ENCODE measurements at places on chromosomes 6 and 20.
A peak's percentile ranks its signal among the peaks of the same experiment; 100 is the strongest.

GRCh38 chr6:7730001-7730783, 4.3 kb downstream of the BMP6 start:
- DNase-seq: no peak

GRCh38 chr20:11378252-11378651, 539.4 kb upstream of the BTBD3 start:
- no peak for DNase-seq

DNA sequence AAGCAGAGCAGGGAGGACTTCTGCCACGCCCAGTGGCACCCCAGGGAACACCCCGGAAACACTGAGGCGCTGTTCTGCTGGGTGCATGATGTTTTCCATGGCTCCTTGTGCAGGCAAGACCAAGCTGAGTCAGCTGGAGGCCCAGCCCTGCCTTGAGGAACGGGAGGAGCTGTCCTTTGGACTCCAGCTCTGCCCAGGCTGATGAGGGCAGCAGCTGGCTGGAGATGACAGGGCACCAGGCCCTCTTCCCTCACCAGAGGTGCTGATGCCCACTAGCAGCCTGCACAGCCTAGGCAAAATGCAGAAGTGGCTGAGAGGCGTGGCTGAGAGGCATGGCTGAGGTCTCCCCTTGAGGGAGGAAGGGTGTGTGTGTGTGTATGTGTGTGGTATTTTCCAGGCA, 2.4 kb downstream of the C6orf132 start:
- no peak for DNase-seq

DNA sequence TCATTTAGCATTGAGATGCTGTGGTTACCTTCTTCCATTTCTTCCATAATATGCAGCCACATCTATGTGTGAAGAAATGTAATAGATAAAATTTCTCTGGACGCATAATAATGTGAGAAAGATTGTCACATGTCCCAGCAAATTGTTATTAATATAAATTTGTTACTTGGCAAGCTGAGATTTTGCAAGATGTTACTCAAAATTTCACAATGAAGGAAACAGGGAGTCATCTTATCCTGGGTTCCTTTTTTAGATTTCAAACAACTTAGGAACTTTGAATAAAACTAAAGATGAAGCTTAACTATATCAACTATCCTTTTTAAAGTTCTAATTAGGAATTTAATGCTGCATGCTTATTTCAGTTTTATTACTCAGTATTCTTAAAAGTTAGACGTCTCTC, 3.6 kb downstream of the ESR1 start:
- no peak for DNase-seq

DNA sequence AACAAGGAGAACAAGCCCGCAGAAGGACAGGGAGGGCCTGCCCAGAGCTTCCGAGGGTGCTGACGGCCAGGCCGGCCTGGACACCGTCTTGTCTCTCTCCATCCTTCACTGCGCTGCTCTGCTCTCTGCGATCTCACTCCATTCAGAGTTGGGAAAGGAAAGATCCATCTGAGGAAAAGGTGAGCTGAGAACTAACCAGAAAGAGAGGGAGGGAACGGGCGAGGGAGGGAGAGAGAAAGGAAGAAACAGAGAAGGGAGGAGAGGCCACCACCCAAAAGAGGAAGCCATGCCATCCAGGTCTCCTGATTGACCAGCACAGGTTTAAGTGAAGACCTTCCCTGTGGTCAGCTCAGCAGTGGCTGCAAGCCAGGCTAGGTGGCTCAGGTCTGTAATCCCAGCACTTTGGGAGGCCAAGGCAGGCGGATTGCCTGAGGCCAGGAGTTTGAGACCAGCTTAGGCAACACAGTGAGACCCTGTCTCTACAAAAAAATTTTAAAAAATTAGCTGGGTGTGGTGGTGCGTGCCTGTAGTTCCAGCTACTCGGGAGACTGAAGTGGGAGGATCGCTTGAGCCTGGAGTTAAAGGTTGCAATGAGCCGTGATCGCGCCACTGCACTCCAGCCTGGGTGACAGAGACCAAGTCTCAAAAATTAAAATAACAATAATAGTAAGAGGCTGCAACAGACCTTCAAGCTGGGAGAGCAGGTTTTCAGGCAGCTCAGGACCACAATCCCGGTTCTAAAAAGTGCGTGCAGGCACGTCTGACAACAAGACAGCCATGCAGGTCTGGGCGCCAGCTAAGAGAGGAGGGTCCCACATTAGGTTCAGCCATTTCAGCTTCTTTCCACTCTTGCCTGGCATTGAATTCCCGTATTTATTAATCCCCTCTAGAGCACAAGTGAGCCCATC, 34.2 kb upstream of the DLGAP4 start:
- no peak for DNase-seq

- no peak for DNase-seq
Observed at GRCh38 chr20:58457083-58457695, 58.0 kb downstream of the APCDD1L start.

DNA sequence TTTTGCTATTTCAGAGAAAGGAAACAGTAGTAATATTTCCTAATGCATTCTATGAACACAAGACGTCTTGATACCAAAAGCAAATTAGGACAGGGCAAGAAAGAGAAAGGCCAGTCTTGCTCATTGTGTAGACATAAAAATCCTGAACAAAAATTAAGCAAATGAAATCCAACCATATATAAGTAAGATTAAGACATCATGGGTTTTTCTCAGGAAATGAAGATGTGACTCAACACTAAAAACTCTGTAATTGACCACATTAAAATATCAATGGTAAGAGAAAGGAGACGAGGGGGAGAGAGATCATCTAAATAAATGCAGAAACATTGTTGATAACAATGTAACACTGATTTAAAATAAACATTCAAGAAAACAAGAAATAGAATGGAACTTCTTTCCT, 205.4 kb downstream of the SOD2 start:
- DNase-seq: no peak

DNA sequence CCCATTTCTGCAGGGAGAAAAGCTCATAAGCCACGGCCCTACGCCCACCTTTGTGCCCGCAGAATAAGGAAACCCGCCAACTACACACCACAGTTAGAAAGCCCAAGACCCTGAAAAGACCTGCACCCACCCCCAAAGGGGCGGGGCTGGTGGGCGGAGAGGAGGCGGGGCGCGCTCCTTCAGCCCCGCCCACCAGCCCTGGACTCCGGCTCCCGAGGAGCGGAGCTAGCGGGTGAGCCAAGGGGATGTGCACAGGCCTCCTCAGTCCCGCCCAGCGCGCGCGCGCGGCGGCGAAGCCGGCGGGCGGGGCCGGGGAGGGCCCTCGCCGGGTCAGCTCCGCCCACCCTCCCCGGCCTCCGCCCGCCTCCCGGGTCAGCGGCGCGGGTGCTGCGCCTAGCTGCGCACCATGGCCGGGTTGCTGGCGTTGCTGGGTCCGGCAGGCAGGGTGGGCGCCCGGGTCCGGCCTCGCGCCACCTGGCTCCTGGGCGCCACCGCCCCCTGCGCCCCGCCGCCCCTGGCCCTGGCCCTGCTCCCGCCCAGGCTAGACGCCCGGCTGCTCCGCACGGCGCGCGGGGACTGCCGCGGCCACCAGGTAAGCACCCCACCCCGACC, at the start of gene FAM210B:
Gene FAM210B (plus strand): TSS at position 375 of the 612 bp plus-strand sequence. CDS start 32 bp downstream, at position 407.
- peak; percentile 29 for DNase-seq

DNA sequence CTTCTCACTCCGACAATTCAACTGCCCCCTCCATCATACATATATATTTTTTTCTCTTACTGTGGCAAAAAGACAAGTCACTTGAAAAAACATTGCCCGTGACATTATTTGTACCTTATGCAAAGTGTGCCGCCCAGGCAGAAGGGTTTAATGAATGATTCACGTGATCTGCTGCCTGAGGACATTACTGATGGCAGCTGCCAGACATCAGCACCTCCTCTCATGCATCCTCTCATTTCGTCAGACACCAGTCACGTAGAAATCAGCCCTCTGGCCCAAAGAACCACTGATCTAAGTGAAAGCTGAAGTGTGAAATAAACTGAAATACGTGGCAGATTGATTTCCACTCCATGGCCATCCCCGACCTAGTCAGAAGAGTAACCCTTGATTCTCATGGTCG, 218.8 kb upstream of the PDE10A start:
- no peak for DNase-seq

Data from activated CD8-positive, alpha-beta memory T cell treated with anti-CD3 and anti-CD28 coated beads for 1 hour (primary cell).